ENCODE measurements at places on chromosomes 16 and 17.

GRCh38 chr16:62741692-62742091, 705.5 kb upstream of the CDH8 start:
- DNase-seq = no peak

DNA sequence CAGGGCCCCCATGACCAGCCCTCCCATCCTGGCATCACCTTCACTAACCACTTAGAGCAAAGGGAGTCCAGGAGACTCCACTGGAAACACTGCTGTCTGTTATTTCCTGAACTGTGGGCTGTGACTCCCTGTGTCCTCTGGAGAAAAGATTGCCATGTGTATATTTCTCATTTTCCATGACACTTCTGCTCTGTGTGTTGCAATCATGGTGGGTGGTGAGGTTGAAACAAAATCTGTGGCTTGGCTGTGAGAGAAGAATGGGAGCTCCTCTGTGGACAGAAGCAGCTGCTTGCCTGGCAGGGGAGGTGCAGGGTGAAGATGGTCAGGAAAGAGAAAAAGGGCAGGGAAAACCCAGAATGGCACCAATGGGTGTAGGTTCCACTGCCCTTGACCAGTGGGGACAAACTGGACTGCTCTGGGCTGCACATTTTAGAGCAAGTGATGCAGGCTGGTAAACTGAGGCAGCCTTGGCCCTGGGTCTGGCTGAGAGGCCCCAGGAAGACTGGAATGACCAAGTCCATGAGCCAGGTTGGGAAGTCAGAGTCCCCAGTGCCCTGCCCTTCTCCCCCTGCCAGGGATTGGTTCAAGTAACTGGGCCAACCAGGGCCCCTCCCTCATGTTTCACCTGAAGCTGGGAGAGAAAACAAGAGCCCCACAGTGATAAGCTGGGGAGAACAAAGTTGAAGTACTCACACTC, 314.3 kb downstream of the C16orf95 start:
- no peak for DNase-seq

- no peak for DNase-seq
Observed at GRCh38 chr17:7312432-7313087, 2.6 kb downstream of the GPS2 start.

GRCh38 chr16:81778861-81779535, at the start of gene PLCG2:
TSS of gene PLCG2 (plus strand) at chr16:81779291. CDS start at chr16:81785990, 6,699 bp downstream.
- peak; percentile 23 for DNase-seq

- DNase-seq = no peak
Observed at GRCh38 chr17:39663688-39664580, 1.2 kb upstream of the TCAP start.
